ENCODE measurements at places on chromosomes 3 and 15.

DNA sequence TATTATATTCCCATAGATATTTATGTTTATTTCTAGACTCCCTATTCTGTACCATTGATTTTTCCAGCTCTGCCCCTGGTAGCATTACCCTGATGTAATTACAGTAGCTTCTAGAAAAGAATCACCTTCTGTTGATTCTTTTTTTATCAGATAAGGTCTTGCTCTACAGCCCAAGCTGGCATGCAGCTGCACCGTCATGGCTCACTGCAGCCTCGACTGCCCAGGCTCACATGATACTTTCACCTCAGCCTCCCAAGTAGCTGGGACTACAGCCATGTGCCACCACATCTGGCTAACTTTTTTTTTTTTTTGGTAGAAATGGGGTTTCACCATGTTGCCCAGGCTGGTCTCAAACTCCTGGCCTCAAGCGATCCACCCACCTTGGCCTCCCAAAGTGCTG lies 41.8 kb downstream of the SLC24A1 start:
- DNase-seq, result no peak

DNA sequence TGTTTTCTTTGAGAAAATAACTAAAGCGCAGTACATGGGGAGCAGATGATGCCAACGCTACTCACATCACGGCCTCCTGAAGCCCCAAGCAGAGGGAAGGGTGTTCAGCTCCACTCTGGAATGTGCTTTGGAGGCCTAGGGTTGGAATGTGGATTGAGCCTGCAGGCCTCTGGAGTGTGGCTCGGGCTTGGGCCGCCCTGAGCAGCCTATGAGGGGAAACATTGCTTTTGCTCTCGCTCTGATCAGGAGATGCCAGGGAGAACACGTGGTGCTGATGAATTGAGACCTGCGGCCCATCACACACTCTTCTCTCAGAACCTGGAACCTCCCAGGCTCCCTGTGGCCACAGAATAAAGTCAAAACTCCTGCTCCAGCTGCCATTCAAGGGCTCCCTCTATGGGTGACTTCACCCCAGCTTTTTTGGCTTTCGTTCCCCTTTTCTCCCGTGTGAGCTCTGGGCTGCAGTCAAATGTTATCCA lies 23.3 kb downstream of the CCDC13 start:
- DNase-seq, result peak; percentile 23

DNA sequence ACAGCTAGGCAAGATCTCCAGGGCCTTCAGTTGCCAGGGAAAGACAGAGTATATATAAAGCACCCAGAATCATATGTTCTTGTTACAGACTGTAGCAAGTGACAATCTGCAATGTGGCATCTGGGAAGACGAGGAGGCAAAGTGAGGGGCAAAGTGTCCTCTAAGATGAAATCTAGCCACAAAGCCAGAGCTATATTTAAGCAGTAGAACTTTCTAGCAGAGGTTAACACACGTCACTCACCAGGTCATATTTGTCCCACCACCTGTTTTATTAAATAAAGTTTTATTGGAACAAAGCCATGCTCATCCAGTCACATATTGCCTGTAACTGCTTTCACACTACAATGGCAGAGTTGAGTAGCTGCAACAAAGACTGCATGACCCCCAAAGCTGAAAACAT lies 51.5 kb downstream of the PDZRN3 start:
- DNase-seq, result no peak

GRCh38 chr3:4752201-4753072 lies 226.8 kb upstream of the BHLHE40 start:
- DNase-seq, result no peak

DNA sequence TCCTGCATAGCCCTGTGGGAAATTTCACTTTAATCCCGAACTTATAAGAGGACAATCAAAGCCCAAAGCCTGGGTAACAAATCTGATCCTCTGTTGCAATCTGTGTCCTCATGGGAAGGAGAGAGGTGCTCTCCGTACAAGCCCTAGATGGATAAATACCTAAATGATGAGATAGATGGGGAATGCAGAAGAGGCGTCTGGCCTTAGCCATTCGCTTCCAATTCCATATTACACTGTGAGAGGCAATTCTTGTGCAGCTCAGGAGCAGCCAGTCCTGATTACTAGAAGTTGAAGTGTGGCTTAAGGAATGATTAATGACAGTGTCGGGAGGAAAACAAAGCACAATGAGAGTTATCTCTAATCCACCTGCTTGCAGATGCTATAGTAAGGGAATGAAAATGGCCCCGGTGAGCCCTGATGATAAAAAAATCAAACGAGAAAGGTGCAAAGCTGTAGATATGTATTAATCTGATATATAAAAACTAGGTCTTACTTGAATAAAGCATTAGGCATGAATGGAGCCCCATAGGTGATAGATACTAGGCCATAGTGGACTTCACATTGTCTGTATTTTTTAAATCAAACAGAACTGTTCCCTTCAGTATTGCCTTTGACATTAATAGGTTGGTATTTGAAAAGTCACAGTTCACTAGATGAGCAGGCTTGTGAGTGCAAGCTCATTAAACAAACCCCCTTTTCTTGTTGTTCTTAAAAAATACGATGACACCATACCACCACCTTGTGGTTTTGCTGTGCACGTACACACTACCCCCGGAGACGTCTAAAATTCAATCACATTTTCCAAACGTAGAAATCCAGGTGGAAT lies 54.2 kb upstream of the TMCO5A start:
- DNase-seq, result peak; percentile 59

- DNase-seq, result no peak
Measured at GRCh38 chr3:44047796-44048195, 193.9 kb upstream of the TOPAZ1 start.

GRCh38 chr3:52649461-52650210 lies 36.1 kb downstream of the PBRM1 start:
- DNase-seq, result no peak

GRCh38 chr3:112546216-112546759 lies 15.5 kb downstream of the ATG3 start:
- DNase-seq, result peak; percentile 83

Measured in PC-3 (cell line).